Osteoblast (primary cell): ENCODE measurements at places on chromosomes 1 and 21.

DNA sequence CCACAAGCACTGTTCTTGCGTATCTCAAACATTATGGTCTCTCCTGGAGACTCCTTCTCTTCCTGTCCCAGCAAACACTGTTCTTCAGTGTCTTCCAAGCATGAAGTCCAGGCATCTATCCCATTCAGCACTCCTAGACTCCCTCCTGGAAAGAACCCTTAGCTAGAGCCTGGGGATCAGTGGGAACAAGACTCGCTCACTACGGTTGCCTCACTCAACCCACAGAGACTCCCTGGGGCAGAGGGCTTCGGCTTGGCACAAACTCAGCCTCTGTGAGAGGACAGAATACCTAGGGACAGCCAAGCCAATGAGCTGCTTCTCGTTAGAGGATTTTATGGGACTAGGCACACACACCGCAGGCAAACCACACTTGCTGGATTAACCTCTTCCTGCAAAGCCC is 86.5 kb upstream of the IPO9 start:
- peak; percentile 56 for DNase-seq

DNA sequence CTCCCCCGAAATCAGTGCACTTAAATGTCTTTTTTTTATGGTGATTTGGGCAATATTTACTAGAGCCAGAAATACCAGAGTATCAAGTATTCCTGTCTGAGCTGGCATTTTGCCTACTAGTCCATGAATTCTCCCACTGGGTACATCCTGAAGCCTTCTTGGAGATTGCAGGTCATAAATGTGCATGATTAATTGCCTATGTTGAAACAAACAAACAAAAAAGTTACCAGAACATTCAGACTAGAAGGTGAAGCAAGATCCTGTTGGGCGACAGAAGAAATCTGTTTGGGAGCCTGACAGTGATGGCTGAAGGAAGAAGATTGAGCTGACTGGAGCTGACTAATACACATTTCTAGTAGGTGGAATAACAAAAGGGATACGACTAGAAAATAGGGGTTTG is 127.4 kb upstream of the NRIP1 start:
- no peak for DNase-seq

DNA sequence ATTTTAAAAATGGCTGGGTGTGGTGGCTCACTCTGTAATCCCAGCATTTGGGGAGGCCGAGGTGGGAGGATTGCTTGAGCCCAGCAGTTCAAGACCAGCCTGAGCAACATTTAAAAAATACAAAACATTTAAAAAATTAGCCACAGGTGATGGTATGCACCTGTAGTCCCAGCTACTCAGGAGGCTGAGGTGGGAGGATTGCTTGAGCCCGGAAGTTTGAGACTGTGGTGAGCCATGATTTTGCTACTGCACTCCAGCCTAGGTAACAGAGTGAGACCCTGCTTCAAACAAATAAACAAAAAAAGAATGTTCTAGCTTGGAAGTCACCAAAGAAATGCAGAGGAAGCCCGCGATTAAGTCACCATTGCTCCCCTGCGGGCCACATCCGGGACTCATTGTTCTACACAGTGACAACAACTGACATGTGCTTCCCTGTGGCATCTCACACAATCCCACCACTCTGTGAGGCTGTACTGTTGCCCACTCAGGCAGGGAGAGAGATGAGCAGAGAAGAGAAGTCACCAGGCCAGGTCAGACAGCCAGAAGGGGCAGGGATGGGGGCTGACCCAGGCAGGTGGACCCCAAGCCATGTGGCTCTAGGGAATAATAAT is 18.4 kb upstream of the SPATC1L start:
- DNase-seq: no peak

DNA sequence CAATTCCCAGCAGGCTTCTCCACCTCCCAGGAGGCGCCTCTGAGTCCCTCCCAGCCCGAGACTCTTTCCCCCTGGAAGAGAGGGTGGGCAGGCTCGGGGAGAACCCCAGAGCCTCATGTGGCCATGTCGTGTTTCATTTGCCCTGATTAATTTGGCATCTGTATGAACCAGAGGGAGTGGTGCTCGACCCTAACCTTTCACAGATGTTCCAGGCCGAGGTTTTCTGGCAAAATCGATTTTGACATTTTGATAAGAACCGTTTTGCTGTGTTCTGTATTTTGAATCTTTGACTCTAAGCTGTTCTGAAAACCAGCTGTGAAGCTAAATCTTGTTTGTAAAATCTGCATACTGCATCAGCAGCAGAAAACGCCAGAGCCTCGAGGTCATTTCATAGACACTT is 367.4 kb downstream of the CAMTA1 start:
- no peak for DNase-seq

DNA sequence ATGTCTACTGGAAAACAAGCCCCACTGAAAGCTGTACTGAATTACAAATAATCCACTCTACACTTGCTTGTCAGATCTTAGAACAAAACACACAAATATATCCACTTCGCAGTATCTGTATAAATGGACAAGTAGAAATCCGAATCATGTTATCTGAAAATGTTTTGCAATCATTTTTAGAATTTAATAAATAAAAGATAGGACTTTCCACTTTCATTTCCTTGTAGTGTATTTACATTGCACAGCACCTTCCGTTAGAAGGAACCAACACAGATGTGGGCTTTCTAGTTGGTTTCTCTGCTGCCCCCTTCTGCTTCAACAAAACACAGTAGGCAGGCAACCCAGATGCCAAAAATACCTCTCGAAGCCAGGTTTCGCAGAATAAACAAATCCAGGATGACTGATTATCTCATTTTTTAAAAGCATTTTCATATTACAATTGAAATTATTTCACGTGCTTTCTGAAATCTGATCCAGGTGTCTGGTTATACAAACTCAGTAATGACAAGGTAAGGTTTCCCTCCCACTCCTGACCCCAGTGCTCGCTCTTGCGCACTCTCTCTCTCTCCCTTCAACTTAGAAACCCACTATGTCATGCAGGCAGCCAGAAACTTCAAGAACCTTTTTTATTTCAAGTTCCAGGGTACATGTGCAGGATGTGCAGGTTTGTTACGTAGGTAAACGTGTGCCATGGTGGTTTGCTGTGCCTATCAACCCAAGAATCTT is 389.9 kb downstream of the SMYD3 start:
- DNase-seq: peak; percentile 58

DNA sequence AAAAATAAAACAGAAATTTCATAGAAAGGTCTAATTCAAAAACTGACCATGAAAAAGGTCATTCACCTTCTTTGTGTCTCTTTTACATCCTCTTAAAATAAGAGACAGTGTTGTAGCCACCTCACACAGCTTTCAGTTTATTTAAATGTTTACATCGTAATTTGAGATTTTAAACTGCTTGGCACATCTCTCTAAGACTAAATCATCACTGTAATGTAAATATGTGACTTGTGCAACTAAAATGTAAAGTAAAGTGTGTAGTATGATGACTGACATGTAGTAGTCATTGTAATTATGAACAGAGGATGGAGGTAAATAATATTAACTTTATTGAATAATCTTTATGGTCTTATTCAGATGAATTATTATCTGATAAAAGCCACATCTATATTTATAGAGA is 283.9 kb downstream of the KCNT2 start:
- DNase-seq: no peak

DNA sequence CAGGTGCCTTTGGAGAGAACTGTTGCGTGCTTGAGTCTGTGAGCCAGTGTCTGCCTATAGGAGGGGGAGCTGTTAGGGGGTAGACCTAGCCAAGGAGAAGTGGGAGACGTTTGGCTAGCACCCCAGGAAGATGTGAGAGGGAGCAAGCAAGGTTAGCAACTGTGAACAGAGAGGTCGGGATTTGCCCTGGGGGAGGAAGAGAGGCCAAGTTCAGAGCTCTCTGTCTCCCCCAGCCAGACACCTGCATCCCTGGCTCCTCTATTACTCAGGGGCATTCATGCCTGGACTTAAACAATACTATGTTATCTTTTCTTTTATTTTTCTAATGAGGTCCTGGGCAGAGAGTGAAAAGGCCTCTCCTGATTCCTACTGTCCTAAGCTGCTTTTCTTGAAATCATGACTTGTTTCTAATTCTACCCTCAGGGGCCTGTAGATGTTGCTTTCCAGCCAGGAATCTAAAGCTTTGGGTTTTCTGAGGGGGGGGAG is 2.4 kb downstream of the BTG2 start:
- no peak for DNase-seq

- DNase-seq: no peak
Measured at GRCh38 chr1:236509647-236510401, 14.0 kb upstream of the LGALS8 start.

- no peak for DNase-seq
Measured at GRCh38 chr1:59115865-59116264, 181.0 kb upstream of the FGGY start.

DNA sequence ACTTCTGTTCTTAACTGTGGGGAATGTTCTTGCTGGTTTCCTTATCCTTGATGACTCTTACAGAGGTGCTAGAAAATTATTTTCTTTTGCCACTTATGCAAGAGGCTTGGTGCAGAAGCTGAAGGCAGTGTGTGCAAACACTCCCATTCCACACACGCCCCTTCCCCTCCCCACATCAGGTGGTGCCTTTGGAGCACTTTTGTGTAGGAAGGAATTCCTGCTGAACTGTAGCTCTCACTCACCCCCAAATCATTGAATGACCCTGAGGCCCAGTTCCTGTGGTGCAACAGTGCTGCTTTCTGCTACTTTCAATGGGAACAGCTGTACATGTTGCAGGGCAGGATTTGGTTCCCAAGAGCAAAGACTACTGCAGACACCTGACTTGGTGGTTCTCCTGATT is 101.8 kb downstream of the CD247 start:
- DNase-seq: no peak

- no peak for DNase-seq
Measured at GRCh38 chr21:43928222-43929125, 63.5 kb downstream of the AGPAT3 start.

GRCh38 chr1:9823693-9823942 is 147 bp downstream of the CLSTN1 start:
- no peak for DNase-seq

- DNase-seq: no peak
Measured at GRCh38 chr1:207181847-207182246, 77.8 kb downstream of the C4BPA start.

DNA sequence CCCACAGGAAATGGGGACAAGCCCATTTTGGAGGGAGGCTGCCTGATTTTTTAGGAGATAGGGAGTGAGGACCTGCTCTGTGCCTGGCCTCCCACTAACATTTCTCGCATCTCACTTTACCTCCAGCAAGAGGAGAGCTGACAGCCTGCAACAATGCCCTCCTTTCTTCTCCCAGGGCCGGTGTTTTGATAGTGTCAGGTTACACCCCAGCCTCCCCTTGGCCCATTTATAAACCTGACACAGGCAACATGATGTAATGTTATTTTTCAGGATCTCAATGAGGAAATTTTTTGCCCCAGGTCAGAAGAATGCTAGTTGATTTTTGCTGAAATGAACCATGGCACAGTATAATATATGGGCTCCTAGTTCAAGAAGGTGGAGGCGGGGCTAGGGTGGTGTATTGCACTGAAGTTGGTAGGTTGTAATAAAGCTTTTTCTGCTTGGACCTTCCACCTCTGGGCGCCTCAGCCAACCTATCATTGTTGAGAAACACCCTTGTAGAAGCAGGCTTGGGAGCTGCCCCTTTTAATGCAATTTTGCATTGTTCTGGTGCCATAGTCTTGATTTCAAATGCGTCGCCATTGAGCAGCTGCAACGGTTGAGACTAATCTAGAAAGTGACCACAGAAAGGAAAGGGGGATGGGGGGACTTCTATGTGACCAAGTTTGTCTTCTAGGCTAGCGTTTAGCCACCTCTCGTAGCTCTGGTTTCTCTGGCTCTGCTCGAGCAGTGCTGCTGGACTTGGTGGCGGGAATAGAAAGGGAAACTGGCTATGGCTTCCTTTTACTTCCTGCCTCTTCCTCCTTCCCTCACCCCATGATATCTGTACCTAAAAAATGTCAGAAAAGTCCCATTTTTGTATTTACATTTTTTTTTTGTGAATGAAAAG is 53.0 kb downstream of the PBX1 start:
- DNase-seq: peak; percentile 84

DNA sequence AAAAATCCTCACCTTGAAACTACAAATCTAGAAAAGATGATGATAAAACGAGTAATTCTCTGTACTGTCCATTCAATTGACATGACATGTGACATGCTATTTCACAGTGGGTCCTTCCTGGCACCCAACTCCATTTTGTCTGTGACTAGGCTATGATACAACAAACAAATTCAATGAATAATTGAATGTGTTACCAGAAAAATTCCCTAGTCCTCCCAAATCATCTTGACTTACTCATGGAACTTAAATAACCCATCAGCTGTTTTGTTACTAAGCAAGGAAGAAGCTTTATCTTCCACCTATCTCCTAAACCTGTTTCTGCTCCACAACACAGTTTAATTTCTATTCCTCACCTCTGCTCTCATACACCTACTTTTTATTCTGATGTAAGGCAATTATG is 30.4 kb downstream of the B3GALNT2 start:
- DNase-seq: peak; percentile 19

- no peak for DNase-seq
Measured at GRCh38 chr1:6301526-6301925, 40.6 kb upstream of the GPR153 start.

GRCh38 chr1:205477121-205477758 is 21.4 kb upstream of the BLACAT1 start:
- DNase-seq: peak; percentile 41

- DNase-seq: peak; percentile 6
Measured at GRCh38 chr21:21000591-21001175, 2.5 kb downstream of the NCAM2 start.

DNA sequence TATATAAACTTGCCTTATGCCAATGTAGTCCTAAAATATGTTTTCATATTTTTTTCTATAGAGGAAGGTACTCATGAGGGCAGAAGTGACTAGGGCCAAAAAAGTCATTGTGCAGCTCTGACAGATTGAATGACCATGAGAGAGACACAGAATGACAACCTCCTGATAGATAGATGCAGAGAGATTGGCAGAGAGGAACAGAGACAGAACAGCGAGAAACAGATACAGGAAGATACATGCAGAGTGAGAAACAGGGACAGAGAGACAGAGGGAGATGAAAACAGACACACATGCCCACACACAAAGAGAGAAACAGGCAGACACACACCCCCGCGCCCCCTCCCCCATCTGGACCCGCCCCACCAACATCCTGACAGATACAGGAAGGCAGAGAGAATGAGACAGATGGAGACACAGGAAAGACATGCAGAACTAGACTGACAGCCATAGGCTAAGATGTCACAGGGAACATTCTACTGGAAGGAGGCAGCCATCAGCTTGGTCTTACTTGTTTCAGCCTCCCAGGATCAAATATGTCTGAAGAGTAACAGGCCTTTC is 211.1 kb downstream of the ST6GALNAC3 start:
- no peak for DNase-seq

GRCh38 chr1:156858555-156858956 is 361 bp downstream of the INSRR start:
- no peak for DNase-seq

DNA sequence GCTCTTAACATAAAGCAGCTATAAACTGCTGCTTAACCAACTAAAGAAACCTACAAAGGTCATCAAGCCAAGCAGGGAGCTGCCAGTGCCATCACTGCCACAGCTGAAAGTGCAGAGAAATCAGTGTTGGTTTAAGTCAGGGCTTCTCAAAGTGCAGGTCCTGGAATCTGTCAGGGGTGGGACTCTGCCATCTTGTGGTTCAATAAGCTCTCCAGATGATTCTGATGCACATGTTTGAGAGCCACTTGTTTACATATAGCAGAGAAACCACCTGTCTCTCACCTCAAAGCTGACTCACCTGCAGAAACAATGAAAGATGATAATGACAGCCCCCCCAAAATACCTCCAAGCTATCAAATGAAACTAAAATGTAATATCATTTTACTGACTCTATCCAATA is 49.3 kb downstream of the SH3GLB1 start:
- DNase-seq: no peak

GRCh38 chr1:234586892-234587485 is 23.0 kb downstream of the IRF2BP2 start:
- no peak for DNase-seq

- no peak for DNase-seq
Measured at GRCh38 chr1:149877211-149877946, 22.0 kb upstream of the BOLA1 start.
